ENCODE measurements at places on chromosomes 7 and 10.

DNA sequence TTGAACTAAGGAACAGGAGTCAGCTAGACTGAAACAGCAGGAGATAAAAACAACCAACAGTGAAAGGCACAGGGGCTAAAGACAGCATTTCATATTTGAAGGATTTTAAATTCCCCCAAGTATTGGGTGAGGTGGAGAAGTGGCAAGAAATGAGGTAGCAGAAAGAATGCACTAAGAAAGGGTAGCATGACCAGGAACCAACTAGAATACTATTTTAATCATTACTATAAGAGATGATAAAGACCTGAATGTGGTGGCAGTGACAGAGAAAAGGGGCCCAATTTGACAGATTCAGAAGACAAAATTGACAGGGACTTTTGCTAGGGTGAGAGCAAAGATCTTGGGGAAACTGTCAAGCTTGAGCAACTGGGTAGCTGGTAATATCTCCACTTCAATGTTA lies 94.9 kb downstream of the ARHGAP12 start:
- no peak for DNase-seq

GRCh38 chr10:33365301-33365700 lies 30.8 kb upstream of the NRP1 start:
- no peak for DNase-seq

DNA sequence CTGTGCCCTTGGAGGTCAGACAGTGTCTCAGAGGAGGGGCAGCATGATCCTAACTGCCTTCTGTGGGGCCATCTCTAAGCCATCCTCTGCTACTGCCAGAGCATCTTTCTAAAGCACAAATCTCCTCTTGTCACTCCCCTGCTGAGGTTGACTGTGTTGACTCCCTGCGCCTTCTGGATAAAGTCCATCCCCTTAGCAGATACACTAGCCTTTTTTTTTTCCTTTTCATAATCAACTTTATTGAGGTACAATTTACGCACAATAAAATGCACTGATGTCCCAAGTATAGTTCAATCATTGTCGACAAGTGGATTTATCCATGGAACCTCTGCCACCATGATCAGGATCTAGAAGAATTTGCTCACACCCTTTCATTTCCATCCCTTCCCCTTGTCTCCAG lies 150.1 kb downstream of the SPAG6 start:
- no peak for DNase-seq

GRCh38 chr7:5226921-5227785 lies 37.1 kb downstream of the WIPI2 start:
- DNase-seq = no peak

DNA sequence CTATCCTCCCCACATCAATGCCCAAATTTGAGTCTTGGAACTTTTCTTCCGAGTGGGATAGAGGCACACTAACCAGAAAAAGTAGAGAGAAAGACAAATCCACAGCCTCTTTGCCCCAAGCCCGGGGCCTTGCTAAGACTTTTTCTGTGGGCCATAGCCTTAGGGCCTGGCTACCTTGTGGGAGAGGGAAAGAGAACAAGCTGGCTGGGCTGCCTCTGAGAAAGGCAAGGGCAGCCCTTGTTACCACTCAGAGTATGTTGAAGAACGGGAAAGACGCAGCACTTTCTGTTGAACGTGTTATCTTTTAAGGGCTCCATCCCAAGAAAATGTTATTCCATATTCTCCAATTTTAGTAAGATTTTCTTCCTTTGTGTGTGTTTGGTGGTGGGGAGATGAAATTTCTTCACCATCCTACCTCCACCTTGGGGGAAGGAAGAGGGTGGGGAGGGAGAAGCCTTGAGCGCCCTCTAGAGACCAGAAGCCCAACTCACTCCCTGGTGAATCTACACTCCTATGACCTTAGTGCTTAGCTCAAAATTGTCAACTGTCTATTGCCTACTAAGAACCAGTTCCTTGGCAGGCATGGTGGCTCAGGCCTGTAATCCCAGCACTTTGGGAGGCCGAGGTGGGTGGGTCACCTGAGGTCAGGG lies 3.9 kb upstream of the NRF1 start:
- no peak for DNase-seq

DNA sequence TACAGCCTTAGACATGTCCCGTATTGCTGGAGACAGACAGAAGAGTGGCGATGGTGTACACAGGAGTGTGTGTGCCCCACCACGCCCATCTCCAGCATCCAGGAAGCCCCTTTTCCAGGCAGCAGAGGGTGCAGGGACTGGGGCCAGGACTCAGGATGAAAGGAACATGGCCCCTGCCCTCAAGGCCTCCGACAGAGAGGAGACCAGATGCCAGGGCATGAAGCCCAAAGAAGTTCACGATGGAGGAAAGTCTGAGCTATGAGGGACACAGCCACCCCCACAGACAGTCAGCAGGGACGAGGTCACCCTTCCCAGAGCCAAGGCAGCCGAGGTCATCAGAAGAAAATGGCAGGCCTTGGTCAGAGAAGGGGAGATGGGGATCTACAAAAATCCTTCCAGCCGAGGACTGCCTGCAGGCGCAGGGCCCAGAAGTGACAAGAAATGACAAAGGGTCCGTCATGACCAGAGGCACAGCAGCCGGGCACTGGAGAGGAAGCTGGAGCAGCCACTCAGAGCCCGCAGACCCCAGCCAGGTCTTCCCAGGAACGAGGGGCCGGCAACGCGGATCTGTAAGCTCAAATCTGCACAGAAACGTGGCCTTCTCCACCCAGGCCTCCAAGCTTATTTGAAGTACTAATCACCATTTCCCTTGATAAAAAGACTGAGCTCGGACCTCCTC lies 78.7 kb upstream of the PPP2R2D start:
- no peak for DNase-seq

DNA sequence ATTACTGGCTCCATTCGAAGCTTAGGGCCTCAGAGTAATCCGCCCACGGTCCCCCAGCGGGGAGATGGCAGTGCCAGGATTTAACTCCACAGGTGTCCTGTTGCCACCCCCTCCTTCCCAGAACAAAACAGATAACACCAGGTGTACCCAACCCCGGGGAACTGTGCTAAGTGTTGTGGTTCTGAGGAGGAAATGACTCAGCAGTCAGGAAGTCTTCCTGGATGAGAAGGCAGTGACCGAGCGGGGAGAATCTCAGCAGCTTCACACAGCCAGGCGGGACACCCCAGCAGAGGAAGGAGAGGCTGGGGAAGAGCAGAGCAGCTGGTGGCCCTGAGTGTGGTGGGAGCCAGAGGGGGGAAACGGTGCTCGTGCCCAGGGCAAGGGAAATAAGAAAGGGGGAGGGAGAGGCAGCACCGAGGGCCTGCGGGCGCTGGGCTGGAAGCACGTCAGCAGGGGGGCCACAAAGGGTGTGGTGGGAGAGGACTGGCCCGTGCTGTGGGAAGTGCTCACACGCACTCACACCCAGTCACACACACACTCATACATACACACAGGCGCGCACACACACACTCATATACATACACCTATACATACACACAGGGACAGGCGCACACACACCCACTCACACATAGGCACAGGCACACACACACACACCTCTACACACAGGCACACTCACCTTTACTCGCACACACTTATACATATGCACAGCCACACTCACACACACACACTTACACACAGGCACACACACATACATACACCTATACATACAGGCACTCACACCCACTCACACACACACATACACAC lies 59.8 kb upstream of the CHST15 start:
- DNase-seq = peak; percentile 23

DNA sequence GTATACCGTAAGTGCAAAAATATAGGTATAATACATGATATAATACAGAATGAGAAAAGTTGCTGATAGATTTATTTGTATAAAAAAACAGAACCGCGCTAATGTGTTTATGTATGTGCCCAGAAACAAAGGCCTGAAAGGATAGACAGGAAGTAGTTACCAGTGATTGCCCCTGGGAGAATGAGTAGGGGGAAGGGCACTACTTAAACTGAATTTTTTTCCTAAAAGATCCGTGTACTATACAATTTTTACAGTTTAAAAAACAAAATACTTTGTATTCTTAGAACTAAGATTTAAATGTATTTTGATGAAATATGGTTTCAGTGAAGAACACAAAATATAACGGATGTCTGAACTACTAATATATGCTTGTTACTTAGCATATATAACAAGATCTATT lies 2.9 kb downstream of the IPMK start:
- DNase-seq = no peak

GRCh38 chr10:52348037-52348564 lies 34.0 kb downstream of the DKK1 start:
- no peak for DNase-seq

DNA sequence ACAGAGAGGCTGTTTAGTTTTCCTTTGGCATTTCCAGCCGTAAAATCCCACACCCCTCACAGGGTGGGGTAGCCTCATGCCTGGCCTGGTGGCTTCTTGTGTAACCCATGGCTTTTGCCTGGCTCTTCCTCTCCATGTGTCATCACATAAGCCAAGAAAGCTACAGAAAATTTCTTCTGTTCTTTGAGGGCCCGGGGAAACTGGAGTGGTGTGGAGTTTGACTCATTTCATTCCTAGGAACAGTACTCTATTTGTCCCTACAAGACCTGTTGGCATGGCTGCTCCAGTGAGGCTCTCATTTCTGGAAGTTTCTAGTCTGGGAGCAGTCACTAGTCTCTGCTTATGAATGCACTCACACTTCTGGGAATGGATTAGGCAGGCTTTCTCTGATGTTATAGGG lies 523.9 kb downstream of the SUGCT start:
- no peak for DNase-seq

DNA sequence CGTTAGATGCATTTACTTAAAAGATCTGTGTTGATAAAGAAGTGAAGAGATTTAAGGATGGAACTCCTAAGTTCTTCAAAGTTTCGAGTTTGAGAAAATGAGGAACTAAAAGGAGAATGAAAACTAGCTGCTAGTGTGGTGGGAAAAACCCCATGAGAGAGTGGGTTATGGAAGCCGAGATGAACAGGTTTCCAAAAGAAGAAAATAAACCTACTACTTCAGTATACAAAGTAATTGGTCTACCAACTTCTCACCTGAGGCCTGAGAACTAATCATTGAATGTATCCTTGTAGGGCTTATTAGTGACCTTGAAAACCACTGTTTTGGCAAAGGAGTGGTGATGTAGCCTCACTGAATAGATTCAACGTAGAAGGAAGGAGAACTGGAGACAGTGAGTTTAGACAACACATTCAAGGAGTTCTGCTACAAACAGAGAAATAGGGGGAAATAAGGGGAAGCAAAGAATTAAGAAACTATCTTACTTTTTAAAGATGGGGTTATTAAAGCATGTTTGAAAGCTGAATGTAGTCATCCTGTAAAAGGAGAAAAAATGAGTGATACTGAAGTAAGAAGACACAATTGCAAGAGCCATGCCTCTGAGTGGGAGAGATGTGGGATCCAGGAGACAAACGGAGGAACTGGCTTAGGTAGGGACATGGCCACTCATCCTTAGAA lies 50.8 kb downstream of the CH25H start:
- no peak for DNase-seq

DNA sequence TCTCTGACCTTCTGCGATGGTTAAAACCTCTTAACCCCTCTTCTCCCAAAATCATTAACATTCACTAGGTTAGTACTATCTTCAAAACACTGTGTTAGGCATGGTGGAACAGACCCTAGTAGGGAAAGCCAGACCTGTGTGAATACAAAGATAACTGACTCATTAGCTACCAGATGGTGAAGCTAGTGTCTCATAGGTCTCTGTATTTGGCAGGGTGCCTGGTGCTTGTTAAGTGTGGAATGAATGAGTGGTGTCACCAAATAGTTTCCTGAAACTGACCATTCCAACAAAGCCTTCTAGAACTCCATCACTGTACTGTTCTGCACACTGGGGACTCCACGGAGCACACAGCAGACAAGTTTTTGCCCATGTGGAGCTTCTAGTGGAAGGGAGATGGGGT lies 27.7 kb upstream of the TM9SF3 start:
- DNase-seq = no peak

DNA sequence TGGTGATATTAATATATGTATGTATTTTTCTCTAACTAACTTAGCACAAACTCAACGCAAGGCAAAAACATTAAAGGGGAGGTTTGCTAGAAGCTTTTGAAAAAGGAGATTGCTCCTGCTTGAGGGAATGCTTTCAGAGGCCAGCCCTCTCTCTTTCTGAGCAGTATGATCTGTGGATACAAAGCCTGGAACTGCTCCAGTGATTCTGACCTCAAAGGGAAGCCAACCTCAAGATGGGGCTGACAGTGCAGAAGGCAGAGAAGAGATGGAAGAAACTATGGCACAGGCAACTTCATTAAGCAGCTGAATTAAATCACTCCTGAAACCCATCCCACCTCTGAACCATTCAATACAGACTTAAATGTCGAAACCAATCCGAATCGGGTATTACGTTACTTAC lies 102.4 kb downstream of the USP6NL start:
- no peak for DNase-seq

DNA sequence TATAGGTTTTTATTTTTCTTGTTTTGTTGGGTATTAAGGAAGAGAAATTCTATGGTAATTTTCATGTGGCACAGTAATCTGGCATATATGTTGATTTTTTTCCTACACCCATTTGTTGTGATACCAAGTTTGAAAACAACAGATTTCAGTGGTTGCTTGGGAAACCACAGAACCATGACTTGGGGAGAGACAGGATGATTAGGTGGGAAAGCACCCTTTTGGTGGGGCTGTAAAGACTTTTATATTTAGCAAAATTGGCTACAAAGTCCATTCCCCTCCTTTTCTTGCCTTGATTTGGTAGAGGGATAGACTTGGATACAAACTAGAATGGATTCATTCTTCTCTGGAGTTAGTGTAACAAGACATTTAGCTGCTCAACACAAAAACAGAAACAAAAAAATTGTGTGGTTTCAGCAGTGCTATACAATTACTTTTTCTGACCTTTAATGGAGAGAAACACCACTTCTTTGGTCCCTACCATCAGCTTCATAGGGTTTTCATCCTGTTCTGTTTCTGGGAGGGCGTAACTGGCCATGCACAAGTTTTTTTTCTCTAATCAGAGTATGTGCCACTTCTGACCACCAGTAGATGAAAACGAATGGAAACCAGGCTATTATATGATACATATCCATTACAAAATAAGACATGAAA lies 52.7 kb downstream of the FIGNL1 start:
- peak; percentile 35 for DNase-seq

DNA sequence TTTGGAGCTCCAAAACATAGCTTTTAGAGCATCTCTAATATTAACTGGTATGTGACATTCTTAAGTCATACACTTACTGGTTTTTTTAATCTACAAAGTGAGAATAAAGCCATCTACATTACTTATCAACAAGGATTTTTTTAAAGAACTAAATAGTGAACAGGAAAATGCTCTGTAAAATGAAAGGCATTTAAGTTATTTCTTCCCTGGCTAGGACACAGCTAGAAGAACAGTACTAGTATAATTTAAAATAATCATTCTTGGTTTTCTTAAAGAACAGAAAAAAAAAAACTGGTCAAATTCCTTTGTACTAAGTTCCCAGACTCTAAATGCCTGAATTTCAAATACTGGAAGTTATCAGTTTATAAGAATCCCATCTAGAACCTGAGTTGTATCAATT lies 139.5 kb downstream of the SRPK2 start:
- DNase-seq = no peak

GRCh38 chr10:11331726-11332125 lies 279.7 kb downstream of the USP6NL start:
- DNase-seq = no peak

GRCh38 chr10:60937784-60938654 lies 6.0 kb downstream of the RHOBTB1 start:
- no peak for DNase-seq

GRCh38 chr10:25633542-25633941 lies 300.5 kb upstream of the MYO3A start:
- no peak for DNase-seq

- DNase-seq = no peak
Measured at GRCh38 chr10:23525406-23525805, 86.5 kb downstream of the OTUD1 start.

- DNase-seq = no peak
Measured at GRCh38 chr10:125720002-125720382, 483 bp downstream of the EDRF1 start.
